ENCODE measurements at places on chromosomes 7 and 10.

DNA sequence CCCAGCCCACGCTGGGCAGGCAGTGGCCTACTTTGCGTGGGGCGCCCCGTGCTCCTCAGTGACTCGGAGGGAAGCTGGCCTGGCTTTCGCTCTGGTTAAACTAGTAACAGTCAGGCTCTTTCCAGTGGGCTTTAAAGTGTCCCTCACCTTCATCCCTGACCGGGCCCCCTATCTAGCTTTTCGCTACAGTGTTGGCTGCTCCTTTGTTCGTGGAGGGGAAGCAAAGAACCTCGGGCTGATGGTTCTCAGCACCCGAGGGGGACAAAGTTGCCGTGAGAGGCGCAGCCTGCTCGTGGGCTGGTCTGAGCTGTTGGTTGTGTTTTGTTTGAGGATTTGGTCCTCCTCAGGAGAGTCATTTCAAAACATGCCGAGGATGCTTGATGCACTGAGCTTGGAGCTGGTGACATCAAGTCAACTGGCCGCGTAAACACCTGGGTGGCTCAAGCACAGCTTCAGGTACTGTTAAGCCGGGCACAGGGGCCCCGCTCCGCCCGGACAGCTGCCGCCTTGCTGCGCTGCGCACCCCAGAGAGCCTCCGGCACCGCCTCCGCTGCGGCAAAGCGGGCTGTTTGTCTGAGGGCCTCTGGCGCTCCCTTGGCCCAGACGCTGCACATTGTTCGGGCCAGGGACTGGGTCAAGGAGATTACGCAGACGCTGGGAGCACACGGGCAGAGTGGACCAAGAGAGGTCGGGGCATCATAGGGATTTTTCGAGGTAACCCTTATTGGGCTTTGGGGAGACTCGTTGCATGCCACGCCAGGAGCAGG is 1.6 kb downstream of the DLX6 start:
- no peak for DNase-seq

DNA sequence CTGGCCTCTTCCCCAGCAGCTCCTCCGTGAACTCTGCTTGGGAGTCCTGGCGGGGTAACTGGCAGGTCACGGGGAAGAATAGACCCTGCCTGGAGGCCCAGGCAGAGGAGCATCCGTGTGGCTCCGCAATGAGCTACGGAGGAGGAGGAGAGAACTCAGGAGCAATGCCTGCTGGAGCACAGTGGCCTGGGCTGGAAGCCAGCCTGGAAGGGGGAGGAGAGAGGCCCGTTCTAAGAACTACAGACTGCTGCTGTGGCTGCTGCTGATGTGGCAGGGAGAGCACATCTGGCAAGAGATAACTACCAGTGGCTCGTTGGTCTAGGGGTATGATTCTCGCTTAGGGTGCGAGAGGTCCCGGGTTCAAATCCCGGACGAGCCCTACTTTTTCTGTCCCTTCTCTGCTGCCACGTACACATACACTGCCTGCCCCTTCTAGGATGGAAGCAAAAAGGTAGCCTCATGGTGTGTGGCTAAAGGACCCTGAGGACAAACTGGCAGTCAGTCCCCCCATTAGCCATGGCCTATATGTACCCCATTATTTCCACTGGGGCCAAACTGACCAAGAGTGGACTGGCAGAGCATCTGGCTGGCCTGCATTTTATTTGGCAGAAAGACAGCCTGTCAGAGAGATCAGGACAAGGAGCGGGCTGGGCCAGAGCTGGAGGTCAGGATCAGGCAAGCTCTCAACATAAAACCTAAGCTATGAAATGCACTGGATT is 7.7 kb upstream of the OPN1SW start:
- DNase-seq: peak; percentile 87

- peak; percentile 26 for DNase-seq
These were observed 40.3 kb downstream of the NRCAM start for GRCh38 chr7:108415821-108416536.

DNA sequence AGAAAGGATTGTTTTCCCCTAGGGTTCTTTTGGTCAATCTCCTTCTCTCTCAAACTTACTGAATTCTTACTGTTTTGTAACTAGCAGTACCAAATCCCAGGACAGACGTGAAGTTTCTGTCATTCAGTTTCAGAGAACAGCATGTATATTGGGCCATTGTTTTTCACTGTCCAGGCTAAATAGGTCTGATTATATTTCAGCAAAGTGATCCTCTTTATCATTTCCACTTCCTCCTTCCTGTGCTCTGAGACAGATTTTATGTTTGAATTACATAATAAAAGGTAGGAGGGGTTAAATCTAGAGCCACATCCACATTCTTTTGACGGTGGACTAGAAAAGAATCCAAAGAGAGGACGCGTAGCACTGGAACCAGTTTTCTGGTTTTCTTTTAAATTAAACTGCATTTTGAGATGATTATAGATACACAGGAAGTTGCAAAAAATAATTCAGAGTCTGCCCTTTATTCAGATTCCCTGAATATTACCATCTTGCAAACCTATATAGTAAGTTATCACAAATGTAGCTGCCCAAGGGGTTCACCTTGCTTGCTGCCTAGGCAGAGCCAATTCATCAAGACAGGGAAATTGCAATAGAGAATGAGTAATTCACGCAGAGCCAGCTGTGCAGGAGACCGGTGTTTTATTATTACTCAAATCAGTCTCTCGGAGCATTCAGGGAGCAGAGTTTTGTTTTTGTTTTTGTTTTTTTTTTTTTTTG is 40.1 kb downstream of the AKR1E2 start:
- no peak for DNase-seq

GRCh38 chr10:72509941-72510340 is 115.9 kb downstream of the MICU1 start:
- DNase-seq: no peak

- DNase-seq: no peak
These were observed 86.3 kb downstream of the RNF216 start for GRCh38 chr7:5694912-5695726.

DNA sequence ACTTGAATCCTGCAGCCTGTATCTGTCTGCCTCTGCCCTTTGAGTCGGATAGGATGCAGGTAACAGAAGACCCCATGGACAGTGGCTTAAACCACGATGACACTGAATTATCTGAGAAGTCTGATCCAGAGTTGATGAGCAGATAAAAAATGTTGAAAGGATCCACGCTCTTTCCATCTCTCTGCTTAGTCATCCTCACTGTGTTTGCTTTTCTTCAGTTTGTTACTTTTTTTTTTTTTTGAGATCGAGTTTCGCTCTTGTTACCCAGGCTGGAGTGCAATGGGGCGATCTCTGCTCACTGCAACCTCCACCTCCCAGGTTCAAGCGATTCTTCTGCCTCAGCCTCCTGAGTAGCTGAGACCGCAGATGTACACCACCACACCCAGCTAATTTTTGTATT is 36.9 kb upstream of the GOLGA7B start:
- DNase-seq: no peak

DNA sequence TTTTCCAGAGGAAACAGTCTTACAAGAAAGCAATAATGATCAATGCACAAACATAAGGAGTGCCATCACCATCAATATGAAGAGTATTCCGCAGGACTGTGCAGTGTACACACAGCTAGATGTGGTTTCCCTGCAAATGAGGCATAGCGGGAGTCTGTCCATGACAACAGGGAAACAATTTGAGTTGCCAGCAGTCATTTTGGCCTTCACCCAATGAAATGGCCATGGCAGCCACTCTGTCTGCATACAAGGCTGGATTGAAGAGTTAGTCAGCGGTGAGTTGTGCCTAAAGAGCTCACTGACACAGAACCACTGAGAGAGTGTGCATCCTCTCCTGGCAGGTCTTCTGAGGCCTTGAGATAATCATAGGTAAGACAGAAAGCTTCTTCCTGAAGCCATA is 303.3 kb downstream of the IPMK start:
- no peak for DNase-seq

Measured in fibroblast of the conjunctiva (primary cell).